Endodermal cell (in vitro differentiated cells): ENCODE measurements at places on chromosomes 5 and 9.

- H3K4me1 ChIP-seq: no peaks in the 10 kb centered on the region
- DNase-seq: no peak
- no peak overlapping the region for H3K4me3 ChIP-seq
Measured at GRCh38 chr9:26863074-26863473, 29.5 kb downstream of the CAAP1 start.

GRCh38 chr5:78561261-78561660, 87.3 kb downstream of the LHFPL2 start:
- no peak overlapping the region for H3K4me3 ChIP-seq
- H3K27ac ChIP-seq: no peak overlapping the region
- H3K4me1 ChIP-seq: peaks cover 8% of the 10 kb centered on the region
- no peaks in the 10 kb centered on the region for H3K27me3 ChIP-seq

DNA sequence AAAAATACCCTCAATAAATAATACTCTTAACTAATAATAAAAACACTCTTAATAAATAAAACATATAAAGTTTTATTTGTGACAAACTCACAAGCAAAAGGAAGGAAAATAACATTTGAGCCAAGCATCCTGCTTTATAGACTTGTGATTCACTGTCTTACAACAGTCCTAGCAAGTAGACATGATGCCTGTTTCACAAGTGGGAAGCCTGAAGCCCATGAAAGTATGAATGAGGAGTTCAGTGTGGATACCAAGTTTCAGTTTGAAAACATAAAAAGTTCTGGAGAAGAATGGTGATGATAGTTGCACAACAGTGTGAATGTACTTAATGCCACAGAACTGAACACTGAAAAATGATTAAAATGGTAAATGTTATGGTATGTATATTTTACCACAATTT, 10.9 kb downstream of the HABP4 start:
- H3K27me3 ChIP-seq: no peaks in the 10 kb centered on the region
- H3K27ac ChIP-seq: no peak overlapping the region
- DNase-seq: no peak
- H3K36me3 ChIP-seq: peaks cover 10% of the 10 kb centered on the region
- H3K4me1 ChIP-seq: no peaks in the 10 kb centered on the region

- no peaks in the 10 kb centered on the region for H3K36me3 ChIP-seq
- H3K27me3 ChIP-seq: no peaks in the 10 kb centered on the region
- no peak for DNase-seq
- H3K27ac ChIP-seq: no peak overlapping the region
- no peak overlapping the region for H3K4me3 ChIP-seq
Measured at GRCh38 chr5:67283275-67283987, 86.8 kb upstream of the CD180 start.

DNA sequence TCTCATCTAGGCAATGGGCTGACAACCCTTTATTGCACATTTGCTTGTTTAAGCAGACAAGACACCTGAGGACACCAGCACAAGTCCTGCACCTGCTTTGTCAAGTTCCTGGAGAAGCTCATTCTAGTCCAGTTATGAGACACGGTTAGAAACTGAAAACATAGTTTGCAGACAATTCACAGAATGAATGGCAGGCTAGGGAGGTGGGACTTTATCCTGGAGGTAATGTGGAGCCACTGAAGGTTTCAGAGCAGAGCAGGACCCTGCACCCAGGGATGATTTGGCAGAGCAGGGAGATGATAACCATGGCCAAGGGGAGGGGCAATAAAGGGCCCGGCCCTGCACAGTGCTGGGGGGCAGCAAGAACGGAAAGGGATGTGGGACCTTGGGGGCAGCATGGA, 50.7 kb upstream of the SLC25A51 start:
- no peak overlapping the region for H3K4me3 ChIP-seq
- peaks cover 80% of the 10 kb centered on the region for H3K36me3 ChIP-seq
- H3K4me1 ChIP-seq: peaks cover 3% of the 10 kb centered on the region
- H3K27me3 ChIP-seq: no peaks in the 10 kb centered on the region
- DNase-seq: no peak
- H3K27ac ChIP-seq: no peak overlapping the region

GRCh38 chr5:38373743-38374142, 115.4 kb downstream of the EGFLAM start:
- peaks cover 43% of the 10 kb centered on the region for H3K4me1 ChIP-seq
- DNase-seq: no peak
- no peak overlapping the region for H3K4me3 ChIP-seq
- H3K36me3 ChIP-seq: no peaks in the 10 kb centered on the region
- no peak overlapping the region for H3K27ac ChIP-seq
- no peaks in the 10 kb centered on the region for H3K27me3 ChIP-seq

- no peak overlapping the region for H3K4me3 ChIP-seq
- H3K36me3 ChIP-seq: no peaks in the 10 kb centered on the region
- no peak for DNase-seq
- H3K27me3 ChIP-seq: no peaks in the 10 kb centered on the region
- no peak overlapping the region for H3K27ac ChIP-seq
Measured at GRCh38 chr5:72584466-72584865, 77.3 kb upstream of the ZNF366 start.
